ENCODE measurements at places on chromosomes 1 and 21. TPM values are rescaled to one million over a fixed set of nuclear protein-coding genes. Genes with fewer than 3 reads are reported as not detected.
A peak's percentile ranks its signal among the peaks of the same experiment; 100 is the strongest.

The LGALS8 gene
- total RNA-seq: 36.4 TPM

The TNFAIP8L2 gene
- total RNA-seq: not detected

The OR6K3 gene
- not detected for total RNA-seq

The GIPC2 gene
- 0.30 TPM for total RNA-seq

The KRTAP22-1 gene
- not detected for total RNA-seq

The RAB42 gene
- total RNA-seq: 7.6 TPM

The NTMT2 gene
- total RNA-seq: not detected

The HTR1D gene
- total RNA-seq: 17.1 TPM

GRCh38 chr1:32874860-32875752, 4.4 kb upstream of the FNDC5 start:
- H3K27ac ChIP-seq: no peak overlapping the region
- DNase-seq: no peak
- H3K36me3 ChIP-seq: no peaks in the 10 kb centered on the region
- H3K4me1 ChIP-seq: no peaks in the 10 kb centered on the region
- peaks cover 17% of the 10 kb centered on the region for H3K27me3 ChIP-seq

DNA sequence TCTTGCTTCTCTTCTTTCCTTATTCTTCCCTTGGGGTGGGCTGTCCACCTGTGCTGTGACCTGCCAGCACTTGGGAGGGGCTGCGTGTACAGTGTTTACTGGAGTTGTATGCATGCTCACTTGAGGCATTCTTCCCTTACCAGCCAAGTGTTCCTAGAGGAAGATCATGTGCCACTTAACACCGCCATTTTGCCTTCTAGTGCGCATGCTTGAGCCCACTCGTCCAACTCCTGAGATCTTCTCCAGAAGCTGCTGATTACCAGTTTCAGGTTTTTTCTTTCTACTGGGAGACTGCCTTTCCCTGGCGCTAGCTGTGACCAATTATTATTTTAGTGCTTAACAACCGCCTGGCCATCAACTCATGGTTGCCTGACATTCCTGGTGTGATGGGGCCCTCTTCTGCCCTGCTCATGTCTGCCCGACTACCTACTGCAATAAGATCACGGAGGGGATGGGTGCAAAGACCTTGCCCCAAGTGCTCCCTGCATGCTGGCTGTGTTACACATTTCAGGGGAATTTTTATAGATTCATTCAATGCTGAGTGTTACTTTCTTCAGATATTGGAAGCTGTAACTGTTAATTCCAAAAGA, 74.2 kb upstream of the B3GALT5 start:
- DNase-seq: no peak
- no peak overlapping the region for H3K4me3 ChIP-seq
- no peaks in the 10 kb centered on the region for H3K4me1 ChIP-seq
- H3K36me3 ChIP-seq: no peaks in the 10 kb centered on the region

DNA sequence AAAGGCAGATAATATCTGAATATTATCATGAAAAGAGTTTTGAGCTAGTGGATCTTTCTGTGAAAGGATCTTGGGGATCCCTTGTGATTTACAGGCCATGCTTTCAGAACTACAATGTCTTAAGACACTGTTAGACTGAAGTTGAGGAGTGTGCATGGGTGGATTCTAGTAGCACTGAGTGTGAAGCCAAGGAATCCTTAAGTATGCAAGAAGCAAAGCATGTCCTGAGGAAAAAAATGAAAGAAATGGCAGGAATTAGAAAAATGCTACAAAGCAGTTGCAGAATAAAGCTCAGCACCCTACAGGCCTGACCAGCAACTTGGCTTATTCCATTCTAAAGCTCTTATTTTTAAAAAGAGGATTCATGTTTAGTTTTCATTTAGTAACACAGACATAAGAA, 11.9 kb downstream of the STX6 start:
- 0 out of 2 replicates have a peak, but pooled peaks cover 11% of the 10 kb centered on the region for H3K36me3 ChIP-seq
- DNase-seq: no peak
- no peak overlapping the region for H3K4me3 ChIP-seq
- H3K4me1 ChIP-seq: 0 out of 2 replicates have a peak, but pooled peaks cover 7% of the 10 kb centered on the region
- H3K27me3 ChIP-seq: no peaks in the 10 kb centered on the region
- H3K27ac ChIP-seq: no peak overlapping the region

GRCh38 chr1:201883266-201883665, 5.4 kb upstream of the SHISA4 start:
- peak overlapping the region; percentile 96 for H3K27ac ChIP-seq
- no peaks in the 10 kb centered on the region for H3K27me3 ChIP-seq
- H3K36me3 ChIP-seq: no peaks in the 10 kb centered on the region
- H3K4me3 ChIP-seq: no peak overlapping the region

GRCh38 chr1:171865106-171865505, 23.8 kb downstream of the DNM3 start:
- H3K4me3 ChIP-seq: no peak overlapping the region
- H3K36me3 ChIP-seq: no peaks in the 10 kb centered on the region
- no peak overlapping the region for H3K27ac ChIP-seq
- no peaks in the 10 kb centered on the region for H3K27me3 ChIP-seq
- DNase-seq: no peak
- H3K4me1 ChIP-seq: no peaks in the 10 kb centered on the region

- no peaks in the 10 kb centered on the region for H3K36me3 ChIP-seq
- H3K4me1 ChIP-seq: peaks cover 8% of the 10 kb centered on the region
- no peak for DNase-seq
- H3K4me3 ChIP-seq: no peak overlapping the region
- no peaks in the 10 kb centered on the region for H3K27me3 ChIP-seq
Measured at GRCh38 chr1:244874974-244875579, 10.7 kb upstream of the HNRNPU start.

- H3K4me1 ChIP-seq: no peaks in the 10 kb centered on the region
- peak; percentile 57 for DNase-seq
- no peaks in the 10 kb centered on the region for H3K36me3 ChIP-seq
- no peaks in the 10 kb centered on the region for H3K27me3 ChIP-seq
- H3K27ac ChIP-seq: no peak overlapping the region
- H3K4me3 ChIP-seq: peak overlapping the region; percentile 26
Measured at GRCh38 chr1:22163137-22163536, 20.2 kb upstream of the WNT4 start.

All from PC-9 (cell line).